Cardiac fibroblast (primary cell): ENCODE measurements at places on chromosomes 3 and 15.

DNA sequence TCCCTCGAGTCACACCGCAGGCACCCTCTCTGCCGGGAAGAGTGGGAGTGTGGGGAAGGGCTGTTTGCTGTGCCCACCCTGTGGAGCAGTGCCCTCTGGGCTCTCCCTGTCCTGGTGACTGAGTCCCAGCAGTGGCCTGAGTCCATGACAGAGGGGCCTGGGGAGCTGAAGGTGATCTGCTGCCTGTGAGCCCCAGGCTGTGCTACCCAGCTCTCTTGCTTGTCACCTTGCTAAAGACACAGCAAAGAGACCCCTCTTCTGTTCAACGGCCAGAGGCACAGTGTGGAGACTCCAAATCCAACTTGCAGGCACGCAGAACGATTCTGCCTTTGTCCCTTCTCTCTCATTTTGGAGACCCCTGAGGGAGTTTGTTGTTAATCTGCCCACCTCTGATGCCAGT lies 232.6 kb downstream of the OPA1 start:
- no peak for DNase-seq

DNA sequence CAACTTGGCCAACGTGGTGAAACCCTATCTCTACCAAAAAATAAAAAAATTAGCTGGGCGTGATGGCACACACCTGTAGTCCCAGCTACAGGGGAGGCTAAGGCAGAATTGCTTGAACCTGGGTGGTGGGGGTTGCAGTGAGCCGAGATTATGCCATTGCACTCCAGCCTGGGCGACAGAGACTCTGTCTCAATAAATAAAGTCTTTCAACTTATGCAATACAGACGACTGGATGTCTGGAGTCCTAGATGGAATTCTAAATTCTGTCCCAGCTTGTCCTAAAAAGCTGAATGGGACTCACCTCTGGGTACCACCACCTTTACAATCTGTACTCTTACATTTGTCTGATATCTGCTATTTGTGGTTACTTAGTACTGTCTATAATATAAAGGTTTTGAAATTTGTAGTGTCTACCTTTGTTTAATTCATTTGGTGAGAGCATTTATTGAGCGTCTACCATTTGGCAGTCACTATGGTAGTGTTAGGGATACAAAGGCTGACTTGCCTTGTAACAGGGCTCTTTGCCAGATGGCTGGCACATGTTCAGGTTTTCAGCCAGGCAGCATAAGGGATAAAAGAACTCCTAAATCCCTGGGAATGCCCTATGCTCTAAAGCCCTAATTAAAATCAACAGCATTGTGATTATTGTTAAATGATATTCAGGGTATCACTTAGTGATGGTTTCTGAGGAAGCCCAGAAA lies 7.2 kb upstream of the ZNF609 start:
- DNase-seq = no peak

DNA sequence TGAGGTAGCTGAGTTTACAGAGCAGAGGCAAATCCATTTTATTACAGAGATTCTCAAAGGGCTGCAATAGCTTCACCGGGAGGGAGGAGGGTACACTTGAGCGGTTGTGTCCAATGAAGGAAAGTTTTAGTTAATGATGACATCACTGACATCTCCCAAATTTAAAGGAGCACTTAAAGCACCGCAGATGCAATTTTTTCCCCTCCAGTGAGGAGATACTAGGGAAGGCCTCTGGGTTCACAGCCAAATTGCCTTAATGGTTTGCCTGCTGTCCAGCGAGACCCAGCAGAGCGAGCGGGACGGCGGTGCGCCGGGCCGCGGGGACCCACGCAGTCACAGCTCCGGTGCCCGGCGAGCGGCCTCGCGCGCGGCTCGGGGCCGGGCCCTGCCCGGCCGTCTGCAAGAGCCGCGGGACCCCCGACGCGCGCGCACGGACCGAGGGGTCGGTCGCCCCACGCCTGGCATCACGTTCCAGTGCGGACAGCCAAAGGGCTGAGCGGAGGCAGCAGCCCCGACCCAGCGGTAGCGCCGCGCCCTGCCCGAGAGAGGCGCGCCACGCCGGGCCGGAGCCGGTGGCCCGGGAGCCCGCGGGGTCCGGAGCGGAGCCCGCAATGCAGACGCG lies 160.5 kb upstream of the CHRNA7 start:
- peak; percentile 9 for DNase-seq

GRCh38 chr3:31908391-31909097 lies 72.5 kb downstream of the OSBPL10 start:
- DNase-seq = peak; percentile 58

DNA sequence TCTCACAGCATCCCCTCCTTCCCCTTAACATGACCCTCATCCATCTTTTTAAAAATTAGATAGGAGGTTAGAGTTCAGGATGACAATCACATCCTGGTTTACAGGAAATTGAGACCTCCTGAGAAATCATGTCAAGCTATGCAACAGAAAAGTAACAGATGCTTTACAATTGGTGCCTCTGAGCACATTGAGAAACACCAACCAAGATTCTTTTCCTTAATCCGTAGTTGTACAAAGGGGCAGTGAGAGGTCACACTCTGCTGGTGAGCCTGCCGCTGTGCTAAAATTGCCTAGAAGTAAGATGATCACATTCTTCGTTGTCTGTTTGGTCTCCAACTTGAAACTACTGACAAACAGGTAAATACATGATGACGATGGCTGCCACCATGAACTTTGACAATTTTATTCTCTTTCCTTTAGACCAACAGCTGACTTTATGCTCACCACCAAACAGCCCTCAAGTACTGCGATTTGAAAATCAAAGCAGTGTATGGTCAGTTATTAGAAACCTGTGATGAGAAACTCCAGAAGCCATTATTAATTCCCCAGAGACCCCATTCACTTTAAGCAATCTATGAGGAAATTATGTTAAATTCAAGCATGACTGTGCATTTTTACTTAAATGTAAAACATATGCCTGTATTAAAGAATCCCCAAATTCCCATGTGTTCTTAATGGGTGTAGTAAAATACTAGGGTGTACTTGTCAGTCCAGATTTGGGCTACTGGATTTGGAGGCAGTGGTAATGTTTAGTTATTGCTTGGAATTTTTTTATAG lies 210.7 kb upstream of the UBE2E1 start:
- DNase-seq = peak; percentile 64

DNA sequence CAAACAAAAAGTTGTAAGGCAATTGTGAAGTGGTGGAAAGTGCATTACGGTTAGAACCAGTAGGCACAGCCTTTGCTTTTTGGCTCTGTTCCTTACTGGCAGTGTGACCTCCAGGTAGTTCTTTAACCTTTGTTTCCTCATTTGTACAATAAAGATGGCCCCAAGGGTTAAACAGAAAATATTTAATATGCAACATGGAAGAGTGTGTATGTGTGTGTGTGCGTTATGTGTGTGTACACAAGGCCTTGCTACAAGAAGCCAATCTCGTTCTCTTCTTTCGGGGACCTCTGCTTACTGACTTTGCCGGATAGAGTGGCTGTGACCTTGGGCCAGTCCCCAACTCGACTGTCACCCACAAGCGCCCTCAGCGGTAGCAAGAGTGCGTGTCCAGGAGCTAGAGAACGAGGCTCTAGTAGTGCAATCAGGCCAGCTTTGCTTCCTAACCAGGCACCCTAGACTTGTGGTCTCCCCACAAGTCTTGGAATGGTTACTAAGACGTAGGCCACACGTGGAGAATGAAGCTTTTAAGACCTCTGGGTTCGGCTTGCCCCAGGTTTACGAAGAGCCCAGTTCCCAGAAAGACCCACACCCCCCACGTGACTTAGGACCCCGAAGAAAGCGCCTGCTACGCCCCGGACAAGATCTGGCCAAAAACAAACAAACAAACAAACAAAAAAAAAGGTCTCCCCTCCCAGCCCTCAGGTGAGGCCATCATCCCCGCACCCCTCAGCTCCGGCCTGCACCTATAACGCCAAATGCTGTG lies 593 bp downstream of the CIAO2A start:
- peak; percentile 57 for DNase-seq

DNA sequence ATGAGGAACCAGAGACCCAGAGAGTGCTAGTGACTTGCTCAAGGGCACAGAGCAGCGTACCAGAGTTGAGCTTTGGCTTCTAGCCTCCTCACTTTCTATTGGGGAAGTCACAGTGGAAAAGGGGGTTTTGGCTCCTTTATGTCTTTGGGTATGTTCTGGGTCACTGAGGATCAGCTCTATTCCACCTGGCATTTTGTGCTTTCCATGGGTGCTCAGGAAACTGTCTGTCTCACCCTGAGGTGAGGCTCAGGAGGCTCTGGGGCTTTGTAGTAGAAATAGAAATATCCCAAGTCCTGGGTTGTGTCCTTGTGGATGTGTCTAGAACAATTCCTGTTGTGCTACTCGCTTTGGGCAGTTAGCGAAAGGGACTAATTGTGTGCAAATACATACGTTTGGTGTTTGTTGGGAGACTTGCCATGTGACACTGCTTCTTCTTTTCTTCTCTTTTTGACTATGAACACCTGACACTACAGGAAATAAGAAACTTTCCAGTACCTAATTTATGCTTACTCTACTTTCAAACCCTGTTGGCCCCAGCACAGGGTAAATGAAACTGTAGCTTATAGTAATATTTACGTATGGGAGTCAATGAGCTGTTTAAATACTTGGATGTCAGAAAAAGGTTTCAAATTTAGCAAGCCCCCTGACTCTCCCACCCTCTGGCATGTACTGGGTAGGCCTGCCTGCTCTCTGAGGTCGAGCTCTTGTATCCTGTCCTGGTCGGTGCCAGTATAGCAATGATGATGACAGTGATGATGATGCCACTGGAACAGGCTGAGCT lies 35.6 kb downstream of the SMAD3 start:
- no peak for DNase-seq

DNA sequence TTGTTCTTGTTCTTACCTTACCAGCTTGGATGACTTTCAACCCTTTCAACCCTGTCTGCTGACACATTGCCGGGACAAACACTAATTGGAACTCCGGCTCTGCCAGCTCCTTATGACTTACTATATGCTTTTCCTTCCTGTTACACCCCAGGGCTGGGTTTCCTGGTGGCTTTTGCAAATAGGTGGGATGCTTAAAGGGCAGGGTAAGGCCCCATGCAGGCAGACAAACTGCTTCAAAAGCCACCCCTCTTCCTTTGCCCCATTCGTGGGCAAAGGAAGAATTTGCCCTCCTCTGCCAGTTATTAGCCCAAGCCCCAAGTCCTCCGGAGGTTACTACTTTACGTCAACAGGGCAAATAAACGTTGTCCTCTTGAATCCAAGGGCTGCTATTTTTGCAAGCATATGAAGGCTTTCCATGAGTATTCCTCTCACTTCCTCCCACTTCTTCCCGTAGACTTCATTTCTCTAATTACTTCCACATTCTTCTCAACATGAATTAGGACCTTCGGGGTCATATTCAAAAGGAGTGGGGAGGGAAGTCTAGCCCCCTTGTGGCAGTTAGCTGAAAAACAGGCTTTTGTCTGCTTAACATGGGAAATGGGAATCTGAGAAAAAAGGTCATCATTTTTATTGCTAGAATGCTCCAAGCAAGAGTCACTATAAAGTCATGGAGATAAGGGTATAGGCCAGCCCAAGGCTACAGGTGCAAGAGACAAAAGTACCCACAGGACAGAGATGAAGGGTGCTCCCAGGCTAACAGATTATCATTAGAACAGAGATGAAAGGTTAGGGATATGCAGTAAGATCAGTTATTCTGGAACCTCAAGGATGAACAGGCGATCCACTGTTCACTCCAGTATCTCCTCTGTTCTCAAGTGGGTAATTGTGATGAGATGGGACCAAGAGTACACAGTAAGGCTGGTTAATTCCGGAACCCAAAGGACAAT lies 56.3 kb upstream of the FSTL1 start:
- peak; percentile 73 for DNase-seq

DNA sequence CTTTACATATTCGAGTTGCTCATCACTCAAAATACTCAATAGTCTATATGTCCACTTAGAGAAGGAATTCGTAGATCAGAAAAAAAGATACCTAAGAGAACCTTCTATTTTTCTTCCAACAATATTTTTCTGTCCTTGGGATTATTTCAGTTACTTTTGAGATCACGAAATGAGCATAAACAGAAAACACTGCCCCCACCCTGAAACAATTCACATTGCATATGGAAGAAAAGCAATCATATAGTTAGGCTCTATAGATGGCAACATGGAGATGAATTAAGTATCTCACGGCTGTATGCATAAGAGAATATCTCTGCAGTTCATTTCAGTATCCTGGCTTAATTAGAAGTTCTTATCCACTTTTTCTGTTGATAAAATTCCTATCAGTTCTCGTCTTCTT lies 391.1 kb downstream of the FGF12 start:
- no peak for DNase-seq

DNA sequence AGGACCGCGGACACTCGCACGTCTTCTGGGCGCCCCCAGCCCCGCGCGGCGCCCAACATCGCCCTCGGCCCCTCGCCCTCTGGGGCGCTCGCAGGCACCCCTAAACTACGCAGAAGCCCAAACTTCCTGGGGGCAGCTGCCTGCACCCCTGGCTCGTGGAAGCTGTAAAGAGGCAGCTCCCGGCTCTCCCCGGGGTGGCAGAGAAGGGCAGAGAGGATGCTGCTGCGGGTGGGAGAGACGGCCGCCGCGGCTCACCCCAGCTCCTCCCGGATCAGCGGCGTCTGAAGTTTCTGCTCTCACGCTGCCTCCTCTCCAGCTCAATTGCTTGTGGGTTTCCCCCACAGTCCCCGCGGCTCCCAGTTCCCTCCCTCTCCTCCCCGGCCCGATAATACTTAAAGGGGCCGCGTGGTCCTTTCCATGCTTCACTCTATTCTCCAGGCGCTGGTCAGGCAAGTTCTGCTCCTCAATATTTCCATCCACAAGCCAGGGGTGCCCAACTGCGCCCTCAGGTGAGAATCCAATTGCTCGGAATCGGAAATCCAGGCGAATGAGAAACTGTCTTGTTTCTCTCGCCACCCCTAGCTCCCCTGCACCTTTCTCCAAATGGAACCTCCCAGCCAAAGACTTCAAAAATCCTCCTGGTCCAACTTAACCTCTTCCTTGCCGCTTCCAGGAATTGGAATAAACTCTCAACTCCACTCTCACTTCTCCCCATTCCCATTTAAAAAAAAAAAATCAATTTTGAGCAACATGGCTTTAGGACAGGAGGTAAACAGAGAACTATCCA lies 748.5 kb downstream of the ROBO1 start:
- peak; percentile 95 for DNase-seq

DNA sequence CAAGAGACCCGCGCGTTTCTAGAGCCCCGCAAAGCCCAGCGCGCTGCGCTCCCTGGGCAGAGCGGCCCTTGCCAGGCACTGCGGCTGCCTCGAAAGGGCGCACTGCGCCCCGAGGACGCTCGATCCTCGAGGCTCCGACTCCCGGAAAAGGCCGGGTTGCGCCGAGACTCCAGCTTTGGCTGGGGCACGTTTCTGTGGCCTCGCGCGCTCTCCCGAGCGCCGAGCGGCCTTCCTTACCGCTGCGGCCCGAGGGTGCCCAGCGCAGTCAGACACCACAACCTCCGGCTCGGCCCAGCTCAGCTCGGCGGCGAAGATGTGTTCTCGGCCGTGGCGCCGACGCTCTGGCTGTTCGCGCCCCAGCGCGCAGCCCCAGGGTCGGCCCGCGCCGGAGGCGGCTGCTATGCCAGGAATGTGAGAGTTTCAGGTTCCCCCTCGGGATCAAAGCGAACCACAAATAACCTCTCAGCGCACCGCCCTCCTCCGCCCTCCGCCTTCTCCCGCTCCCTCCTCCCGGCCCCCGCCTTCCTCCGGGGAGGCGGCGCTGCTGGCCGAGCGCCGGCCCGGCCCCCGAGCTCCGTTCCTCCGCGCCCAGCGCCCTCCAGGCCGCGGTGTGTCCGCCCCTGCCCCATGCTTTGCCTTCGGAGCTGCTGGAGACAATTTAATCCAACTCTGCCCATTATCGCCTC lies at the start of gene AMOTL2:
Gene AMOTL2, minus strand, starts transcription at position 343 of the 686 bp plus-strand sequence. CDS start 3,014 bp downstream, outside the sequence.
- DNase-seq = peak; percentile 98
